HTR-8/SVneo (cell line): ENCODE measurements at places on chromosomes 6 and 20.

GRCh38 chr6:106613590-106613989, 15.7 kb downstream of the RTN4IP1 start:
- no peak for DNase-seq

DNA sequence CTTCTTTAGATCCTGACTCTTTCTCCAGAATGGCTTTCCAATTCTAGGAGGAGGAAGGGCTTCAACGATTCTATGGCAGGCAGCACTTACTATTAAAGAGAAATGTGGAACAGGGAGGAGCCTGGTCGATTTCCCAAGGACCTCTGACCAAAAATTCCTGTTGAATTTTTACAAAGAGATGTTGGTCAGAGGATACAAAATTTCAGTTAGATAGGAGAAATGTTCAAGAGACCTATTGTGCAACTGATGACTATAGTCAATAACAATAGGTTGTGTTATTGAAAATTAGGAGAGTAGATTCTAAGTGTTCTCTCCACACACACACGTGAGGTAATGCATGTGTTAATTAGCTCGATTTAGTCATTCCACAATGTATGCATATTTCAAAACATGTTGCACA, 130.1 kb upstream of the TNFAIP3 start:
- no peak for DNase-seq

DNA sequence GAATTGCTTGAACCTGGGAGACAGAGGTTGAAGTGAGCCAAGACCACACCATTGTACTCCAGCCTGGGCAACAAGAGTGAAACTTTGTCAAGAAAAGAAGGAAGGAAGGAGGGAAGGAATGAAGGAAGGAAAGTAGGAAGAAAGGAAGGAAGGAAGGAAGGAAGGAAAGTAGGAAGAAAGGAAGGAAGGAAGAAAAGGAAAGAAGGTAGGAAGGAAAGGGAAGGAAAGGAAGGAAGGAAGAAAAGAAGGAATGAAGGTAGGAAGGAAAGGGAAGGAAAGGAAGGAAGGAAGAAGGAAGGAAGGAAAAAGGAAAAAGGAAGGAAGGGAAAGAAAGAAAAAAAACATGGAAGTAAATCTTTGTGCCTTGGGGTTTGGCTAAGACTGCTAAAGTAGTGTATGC, 11.7 kb downstream of the ULBP1 start:
- DNase-seq: no peak

DNA sequence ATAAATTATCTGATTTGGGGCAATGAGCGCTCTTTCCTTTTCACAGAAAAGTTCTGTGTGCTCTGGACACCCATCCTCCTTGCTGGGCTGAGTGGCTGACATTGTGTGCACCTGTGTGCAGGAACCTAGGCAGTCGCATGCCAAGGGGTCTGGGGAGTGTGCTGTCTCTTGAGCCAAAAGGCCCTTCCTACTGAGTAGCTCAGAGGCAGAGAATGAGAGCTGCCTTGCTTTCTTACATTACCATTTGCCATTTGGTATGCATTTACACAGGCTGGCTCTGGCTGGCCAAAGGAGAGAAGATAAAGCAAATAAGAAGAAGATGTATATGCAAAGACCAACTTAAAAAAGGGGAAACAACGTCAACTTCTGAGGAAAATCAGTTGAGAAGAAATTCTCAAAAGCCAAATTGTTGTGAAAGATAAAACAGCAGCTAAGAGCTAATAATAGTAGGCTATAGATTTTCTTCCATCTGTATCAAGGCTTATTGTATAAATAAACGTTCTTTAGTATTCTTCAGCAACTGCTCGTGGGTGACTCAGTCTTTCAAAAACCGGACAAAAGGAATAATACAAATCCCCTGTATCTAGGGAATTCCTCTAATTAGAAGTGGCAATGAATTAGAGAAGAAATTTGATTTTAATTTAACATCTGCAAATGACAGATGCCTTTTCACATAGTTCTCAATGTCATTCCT, 121.9 kb downstream of the INSM1 start:
- no peak for DNase-seq

DNA sequence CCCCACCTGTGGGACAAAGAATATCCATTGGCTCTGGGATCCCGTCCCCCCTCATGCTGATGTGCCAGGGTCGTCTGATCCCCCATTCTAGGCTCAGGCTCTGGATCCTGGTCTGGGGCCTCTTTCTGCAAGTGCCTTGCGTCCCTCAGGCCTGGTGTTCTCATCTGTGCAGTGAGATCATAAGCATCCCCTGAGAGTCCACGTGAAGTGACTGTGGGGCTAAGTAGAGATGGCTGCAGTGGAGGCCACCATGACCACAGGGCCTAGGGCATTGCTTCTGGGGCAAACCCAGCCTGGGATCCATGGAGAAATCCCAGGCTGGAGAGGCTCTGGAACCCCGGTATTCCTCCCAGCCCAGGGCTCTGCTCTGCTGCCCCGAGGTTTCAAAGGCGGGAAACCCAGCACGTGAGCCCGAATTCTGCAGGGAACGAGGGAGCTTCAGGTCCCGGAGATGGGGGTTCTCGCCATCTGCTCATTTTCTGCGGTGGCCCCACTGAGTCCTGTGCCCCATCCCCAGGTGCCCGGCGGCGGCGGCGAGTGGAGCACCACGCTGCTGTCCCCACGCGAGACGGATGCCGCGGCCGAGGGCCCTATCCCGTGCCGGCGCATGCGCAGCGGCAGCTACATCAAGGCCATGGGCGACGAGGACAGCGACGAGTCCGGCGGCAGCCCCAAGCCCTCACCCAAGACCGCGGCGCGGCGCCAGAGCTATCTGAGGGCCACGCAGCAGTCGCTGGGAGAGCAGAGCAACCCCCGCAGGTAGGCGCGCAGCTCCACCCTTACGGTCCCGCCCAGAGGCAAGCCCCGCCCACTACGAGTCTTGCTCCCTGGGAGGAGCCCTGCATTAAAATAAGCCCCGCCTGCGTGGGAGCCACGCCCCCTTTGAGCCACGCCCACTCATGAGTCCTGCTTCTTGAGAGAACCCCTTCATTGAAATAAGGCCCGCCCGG, 105.5 kb upstream of the MYL9 start:
- peak; percentile 48 for DNase-seq
